ENCODE measurements at places on chromosomes 16 and 17.
A peak's percentile ranks its signal among the peaks of the same experiment; 100 is the strongest.

DNA sequence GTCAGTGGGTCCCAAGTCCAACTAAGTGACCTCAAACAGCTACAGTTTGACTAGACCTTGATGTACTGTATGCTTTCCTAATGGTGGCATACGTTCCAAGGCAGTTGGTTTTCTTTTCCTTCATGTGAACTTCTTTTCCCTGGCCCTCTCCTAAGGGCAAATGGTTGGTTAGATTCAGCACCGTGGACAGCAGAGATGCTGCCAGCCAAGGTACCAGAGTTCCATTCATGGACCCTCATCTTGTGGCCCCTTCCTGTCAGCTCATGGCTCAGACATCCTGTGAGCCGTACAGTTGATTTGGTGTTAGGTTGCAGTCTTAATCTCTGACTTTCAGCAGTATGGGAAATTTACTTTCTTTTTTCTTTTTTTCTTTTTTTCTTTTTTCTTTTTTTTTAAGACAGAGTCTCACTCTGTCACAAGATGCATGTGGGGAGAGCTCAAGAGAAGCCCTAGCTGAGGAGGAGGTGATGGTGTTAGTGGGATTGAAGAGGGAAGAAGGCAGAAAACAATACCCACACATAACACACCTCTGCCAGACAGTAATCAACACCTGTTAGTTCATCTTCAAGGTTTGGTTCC lies 122.4 kb downstream of the USP31 start:
- peak; percentile 3 for DNase-seq

DNA sequence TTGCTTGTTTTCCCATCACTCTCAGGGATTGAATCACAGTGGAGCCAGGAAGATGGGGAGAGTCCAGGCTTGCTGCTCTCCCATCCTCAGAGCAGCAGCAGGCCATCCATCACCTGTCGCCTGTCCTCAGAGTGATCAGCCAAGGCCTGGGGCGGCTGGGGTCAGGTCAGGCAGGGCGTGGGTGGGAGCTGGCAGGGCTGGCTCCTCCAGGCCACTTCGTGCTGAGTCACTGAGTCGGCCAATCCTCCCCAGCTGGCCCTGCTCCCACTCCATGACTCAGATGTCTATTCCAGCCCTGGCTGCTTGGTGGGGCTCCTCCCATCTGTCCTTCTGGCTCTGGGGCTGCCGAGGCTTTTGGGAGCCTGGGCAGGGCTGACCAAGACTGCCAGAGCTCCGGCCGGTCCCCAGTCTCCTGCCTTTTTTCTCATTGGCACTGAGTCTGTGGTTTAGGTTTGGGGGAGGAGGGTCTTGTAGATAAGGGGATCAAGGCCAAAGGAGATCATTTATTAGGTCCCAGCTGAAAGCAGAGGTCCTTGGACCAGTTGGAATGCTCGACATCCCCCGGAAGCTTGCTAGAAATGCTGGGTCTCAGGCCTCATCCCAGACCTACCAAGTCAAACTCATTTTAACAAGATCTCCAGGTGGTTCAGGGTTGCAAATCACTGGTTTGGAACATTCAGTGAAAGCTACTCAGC lies 72.7 kb downstream of the ABCC1 start:
- peak; percentile 96 for DNase-seq

GRCh38 chr17:9598661-9599060 lies 22.2 kb downstream of the CFAP52 start:
- DNase-seq, result no peak

DNA sequence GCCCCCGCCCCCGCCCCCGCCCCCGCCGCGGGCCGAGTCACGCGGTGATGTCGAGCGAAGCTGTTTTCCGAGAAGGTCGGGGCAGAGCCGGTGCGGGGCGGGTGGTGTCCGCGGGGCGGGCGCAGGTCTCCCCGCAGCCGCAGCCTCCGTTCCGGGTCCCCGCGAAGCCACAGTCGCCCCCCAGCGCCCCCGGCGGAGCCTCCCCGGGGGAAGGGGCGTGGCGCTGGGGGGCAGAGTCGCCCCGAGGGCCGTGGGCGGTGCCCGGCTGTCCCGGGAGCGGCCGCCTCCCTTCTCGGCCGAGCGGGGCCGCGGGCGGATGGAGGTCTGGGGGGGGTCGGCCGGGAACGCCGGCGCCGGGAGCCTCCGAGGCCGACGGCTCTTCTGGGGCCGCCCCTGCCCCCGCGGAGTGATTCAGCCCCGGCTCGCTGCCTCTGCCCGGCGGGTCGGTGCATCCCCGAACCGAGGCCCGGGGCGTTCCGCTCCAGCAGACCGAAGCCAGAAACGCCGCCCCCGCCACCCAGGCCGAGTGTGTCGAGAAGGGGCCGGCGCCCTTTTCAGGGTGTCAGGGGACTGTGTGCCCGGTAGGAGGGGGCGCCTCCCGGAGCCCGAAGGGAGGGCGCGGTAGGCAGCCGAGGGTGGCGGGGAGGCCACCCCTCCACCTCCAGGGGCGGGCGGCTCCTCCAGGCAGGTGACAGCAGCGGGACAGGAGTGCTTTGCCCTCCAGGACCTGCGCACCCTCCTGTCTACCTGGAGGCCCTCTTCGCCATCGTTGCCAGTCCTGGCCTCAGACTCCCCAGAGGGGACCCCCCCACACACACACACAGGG lies 1.7 kb downstream of the METRNL start:
- peak; percentile 52 for DNase-seq

DNA sequence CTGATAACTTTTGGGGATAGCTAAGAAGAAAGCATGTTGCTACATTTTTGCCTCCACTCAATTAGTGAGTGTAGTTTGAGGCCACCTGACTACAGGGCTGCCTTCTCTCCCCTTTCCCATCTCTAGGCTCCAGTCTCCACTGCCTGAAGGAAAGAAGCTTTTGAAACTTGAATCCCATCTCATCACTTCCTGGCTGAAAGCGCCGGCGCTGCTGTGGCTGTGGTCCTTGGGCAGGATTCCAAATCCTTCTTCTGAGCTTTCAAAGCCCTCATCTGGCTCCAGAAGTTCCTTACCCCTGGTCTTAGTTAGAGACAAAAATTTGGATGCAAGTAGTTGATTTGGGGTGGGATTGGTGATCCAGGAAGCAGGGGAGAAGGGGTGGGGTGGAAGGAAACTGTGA lies 119.4 kb downstream of the FOXL1 start:
- no peak for DNase-seq

DNA sequence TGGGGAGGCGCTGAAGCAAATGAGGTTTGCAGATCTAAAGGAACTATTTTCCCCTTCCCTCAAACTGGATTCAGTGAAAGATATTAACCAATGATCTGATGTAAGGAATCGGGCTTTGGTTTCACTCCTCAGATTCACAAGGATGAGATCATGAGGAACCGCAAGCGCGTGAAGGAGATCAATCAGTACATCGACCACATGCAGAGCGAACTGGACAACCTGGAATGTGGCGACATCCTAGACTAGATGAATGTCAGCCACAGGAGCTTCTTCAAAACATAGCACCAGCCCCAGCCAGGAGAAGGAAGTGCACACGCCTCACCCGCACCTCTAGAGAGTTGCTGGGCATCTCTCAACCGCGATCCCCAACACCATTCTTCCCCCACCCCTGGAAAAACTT lies 22.5 kb downstream of the ATPAF2 start:
- DNase-seq, result no peak

GRCh38 chr17:7034955-7035590 lies 742 bp upstream of the SLC16A13 start:
- DNase-seq, result no peak

GRCh38 chr17:17783116-17783824 lies 53.5 kb downstream of the SREBF1 start:
- peak; percentile 27 for DNase-seq

DNA sequence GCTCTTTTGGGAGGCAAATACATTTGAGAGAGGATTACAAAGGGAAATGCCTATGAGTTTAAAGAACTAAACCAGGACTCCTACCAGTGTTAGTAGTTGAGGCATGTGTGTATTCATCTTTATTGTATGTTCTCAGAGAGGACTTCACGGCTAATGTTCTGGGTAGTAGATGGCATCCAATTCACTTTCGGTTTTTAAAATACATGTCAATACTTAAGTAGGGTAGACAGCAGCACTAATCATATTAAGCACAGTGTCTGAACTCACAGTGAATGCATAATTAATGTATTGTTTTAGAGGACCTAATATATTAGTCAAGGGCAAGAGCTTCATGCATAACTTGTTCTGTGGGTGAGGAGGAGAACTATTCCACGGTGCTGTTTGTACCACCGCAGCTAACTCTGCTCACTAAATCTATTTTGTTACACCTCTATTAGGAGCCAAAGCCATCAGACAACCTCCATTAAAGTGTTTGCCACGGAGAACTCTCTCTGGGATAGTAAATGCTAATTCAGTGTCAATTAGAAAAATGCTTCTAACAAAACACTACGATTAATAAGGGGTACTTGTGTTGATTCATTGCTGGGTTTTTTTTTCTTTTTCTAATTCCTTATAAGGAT lies 56.3 kb downstream of the COX10 start:
- no peak for DNase-seq

GRCh38 chr16:87342978-87343752 lies 26.0 kb upstream of the C16orf95 start:
- no peak for DNase-seq

Measured in cardiac fibroblast (primary cell).